GM03348 (cell line): ENCODE measurements at places on chromosomes 1 and 21.
A peak's percentile ranks its signal among the peaks of the same experiment; 100 is the strongest.

DNA sequence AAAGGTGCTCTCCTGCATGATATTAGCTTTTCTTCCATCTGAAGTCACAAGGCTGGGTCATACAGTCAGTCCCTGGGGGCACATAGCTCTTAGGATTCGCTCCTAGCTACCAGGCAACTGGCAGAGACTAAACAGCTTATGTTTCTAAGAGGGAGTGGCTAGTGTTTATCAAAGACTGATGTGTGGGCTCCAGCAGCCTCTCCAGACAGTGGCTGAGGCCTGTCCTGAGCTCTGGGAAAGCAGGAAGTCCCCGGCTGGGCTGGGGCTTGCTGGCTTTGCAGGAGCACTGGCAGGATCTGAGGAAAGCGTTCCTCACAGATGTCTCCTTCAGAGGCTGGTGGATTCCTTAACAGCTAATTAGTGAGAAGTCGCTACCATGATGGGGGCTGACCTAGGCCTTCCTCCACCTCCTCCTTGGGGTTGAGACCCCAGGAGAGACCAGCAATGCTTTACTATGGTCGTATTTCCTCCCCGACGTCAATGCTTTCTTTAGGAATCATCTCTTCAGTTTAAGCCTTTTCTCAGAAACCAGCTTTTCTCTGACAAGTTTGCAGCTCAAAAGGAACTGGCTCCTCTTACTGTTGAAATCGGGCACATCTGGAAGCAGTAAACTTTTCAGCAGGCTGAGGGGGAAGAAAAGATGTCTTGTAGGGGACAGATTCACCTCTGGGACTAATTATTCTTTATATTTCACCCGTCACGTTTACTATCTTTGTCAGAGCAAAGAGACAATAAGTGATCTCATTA lies 33.5 kb upstream of the HHAT start:
- DNase-seq = peak; percentile 78

DNA sequence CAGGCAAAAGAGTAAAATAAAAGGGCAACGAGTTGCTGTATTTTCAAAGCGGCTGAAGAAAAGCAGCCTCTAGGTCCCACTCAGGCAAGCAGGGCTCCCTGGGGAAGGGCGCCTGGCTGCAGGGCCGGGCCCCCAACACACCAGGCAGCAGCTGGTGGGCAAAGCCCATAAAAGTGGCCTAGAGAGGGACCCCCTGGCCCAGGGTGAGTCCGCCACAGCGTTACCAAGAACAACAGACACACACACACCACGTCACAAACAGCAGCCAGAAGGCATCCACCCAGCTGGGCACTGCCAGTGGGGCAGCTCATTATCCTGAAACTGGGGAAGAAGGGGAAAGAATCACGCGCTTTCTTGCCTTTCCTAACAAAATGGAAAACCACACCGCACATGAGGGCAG lies 4.7 kb downstream of the SUMO3 start:
- DNase-seq = no peak

DNA sequence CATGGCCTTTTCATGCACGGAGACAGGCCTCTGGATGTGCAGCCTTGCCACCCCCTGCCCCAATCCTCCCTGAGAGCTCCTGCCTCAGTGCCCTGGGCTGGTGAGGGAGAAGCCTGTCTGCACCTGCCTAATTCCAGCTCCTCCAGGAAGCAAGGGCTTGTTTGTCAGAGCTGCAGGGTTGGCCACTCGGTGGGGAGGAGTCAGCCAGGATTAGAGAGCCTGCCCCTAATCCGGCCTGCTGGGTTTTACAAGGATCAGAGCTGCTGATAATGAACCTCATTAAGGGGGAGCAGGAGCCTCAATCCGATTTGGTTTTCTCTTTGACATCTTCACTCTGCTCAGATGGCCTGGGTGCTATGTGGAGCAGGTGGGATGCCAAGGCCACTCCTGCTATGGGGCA lies 31.9 kb upstream of the LHX4 start:
- DNase-seq = no peak

GRCh38 chr1:97392701-97393100 lies 528.1 kb downstream of the DPYD start:
- no peak for DNase-seq

DNA sequence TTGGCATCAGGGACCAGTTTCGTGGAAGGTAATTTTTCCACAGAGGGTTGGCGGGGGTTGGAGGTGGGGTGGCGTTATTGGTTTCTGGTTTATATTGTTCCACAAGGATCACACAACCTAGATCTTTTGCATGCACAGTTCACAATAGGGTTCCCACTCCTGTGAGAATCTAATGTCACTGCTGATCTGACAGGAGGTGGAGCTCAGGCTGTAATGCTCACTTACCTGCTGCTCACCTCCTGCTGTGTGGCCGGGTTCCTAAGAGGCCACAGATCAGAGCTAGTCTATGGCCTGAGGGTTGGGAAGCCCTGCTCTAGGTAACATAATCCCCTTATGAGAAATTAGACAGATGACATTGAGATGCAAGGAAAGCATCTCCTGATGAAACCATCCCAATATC lies 12.6 kb downstream of the GBP5 start:
- DNase-seq = no peak

- DNase-seq = peak; percentile 63
Measured at GRCh38 chr1:173202424-173203145, 4.5 kb downstream of the TNFSF4 start.

GRCh38 chr1:240423246-240423924 lies 188.6 kb downstream of the GREM2 start:
- DNase-seq = no peak

DNA sequence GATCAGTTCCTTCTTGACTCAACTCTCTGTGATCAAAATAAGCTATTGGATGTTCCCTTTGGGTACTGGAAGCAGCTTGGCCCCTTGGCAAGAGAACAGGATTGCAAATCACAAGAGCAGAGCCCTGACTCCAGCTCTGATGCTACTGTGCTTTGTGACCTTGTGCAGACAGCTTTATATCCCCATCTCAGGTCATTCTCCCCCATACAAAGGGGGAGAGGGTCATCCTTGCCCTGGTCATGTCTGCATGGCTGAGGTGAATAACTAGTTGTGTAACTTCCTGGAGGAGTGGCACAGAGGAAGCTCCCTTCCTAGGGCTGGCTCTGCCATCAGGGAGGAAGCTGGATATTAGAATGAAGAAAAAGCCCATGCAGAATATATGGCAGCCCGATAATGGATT lies 142.9 kb downstream of the DHRS3 start:
- DNase-seq = no peak

- no peak for DNase-seq
Measured at GRCh38 chr1:72284084-72284347, 1.7 kb upstream of the NEGR1 start.

- DNase-seq = peak; percentile 79
Measured at GRCh38 chr1:182786223-182786994, 3.2 kb upstream of the NPL start.

DNA sequence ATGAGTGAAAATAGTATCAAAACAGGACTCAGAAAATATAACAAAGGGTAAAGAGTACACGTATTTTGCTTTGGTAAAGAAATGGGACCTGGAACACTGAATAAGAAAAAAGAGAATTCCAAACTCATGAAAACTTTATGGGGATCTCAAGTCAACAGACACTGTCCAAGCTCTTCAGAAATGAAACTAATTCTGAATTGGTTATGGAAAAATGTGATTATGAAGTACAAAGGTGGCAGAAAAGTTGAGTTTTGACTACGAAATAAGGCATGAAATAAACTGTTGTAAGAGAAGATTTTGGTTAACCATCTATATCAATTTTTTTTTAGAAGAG lies 8.4 kb downstream of the EGLN1 start:
- no peak for DNase-seq

GRCh38 chr1:8482979-8483381 lies 165.1 kb downstream of the SLC45A1 start:
- DNase-seq = no peak

DNA sequence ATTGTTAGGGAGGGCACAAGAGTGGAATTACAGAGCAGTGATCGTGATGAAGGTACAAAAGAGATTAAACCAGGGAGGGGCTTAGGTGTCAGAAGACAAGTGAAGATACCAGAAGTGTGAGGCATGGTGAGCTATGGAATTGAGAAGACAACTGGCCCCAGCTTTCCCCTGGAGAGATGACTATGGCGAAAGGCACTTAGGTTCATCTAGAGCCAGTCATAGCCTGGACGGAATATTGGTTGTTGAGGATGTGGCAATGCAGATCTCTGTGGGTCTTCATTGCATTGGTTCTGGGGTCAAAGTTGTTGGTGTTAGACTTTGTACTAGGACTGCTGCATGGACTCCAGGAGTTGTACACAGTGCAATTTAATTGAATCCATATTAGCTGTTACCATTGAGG lies 115.7 kb downstream of the FASLG start:
- no peak for DNase-seq

- DNase-seq = no peak
Measured at GRCh38 chr1:5859766-5860165, 132.5 kb downstream of the NPHP4 start.
